Thoracic aorta (tissue), 2 donors: ENCODE measurements at places on chromosomes 3 and 15.

DNA sequence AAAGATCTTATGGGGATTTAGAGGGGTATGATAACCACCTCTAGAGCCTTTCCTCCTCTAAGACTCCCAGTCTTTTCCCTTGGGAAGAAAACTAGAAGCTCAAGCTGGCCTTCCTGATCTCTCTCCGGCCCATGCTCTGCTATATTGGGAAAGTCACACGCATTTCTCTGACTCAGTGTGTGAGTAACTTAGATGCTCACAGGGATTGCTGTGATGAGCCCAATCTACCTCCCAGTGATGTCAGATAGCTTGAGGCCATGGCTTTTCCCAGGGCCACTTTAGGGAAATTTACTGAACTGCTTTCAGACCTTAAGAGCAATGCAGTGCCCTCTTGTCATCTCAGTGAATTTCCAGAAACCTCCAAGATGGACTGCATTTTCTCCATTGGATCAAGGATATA is 8.6 kb upstream of the ST8SIA2 start:
- DNase-seq, result no peak

GRCh38 chr3:73141525-73141924 is 80.1 kb downstream of the EBLN2 start:
- DNase-seq, result no peak

GRCh38 chr3:87073496-87074145 is 82.7 kb upstream of the VGLL3 start:
- DNase-seq, result no peak

DNA sequence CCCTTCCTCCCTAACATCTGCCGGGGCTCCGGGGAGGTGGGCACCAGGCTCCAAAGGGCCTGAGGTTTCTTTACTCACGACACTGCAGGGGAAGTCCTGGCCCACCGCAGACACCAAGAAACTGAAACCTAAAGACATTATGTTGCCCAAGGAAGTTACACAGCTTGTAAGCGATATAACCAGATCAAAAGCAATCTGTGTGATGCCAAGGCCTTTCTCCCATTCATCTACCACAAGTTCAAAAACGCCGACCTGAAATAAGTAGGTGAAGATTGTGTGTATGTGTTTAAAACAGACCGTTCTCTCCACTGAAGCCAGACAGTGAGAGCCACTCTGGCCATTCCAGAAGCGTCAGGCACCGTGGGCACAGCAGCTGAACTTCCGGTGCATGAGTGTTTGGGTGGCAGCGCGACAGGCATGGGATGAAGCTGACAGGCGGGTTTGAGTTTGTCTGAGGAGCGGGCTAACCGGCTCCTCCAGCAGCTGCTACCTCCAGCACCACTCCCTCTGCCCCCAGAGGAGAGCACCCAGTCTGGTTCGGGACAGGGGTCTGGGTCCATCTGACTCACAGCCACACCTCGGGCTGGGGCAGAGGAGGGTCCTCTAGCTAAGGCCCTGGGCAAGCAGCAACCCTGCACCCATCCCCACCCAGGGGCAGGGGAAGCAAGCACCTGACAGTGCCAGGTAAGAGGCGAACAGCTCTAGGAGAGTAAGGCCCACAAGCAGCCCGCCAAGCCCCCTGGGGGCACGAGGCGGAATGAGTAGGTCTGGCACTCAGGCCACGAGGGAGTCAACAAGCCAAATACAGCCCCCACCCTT is 1.3 kb downstream of the TNK2 start:
- no peak for DNase-seq

GRCh38 chr3:83302091-83302490 is 1540.6 kb upstream of the GBE1 start:
- no peak for DNase-seq

DNA sequence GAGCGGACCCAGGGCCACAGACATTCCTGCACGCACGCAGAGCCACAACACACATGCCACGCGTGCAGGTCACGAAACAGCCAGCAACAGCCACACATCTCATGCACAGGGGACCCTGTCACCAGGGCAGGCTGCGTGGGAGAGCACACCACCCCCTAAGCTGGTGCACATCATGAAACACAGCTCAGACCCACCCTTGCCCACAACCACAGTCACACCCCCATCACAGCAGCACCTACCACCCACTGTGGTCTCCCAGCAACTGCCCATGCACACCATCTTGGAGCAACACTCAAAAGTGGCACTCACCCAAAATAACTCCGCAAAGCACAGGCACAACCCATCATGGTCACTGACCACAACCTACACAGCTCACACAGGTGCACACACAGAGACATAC is 75.7 kb downstream of the OCA2 start:
- no peak for DNase-seq

- no peak for DNase-seq
Measured at GRCh38 chr3:108117241-108117775, 26.5 kb upstream of the CD47 start.

DNA sequence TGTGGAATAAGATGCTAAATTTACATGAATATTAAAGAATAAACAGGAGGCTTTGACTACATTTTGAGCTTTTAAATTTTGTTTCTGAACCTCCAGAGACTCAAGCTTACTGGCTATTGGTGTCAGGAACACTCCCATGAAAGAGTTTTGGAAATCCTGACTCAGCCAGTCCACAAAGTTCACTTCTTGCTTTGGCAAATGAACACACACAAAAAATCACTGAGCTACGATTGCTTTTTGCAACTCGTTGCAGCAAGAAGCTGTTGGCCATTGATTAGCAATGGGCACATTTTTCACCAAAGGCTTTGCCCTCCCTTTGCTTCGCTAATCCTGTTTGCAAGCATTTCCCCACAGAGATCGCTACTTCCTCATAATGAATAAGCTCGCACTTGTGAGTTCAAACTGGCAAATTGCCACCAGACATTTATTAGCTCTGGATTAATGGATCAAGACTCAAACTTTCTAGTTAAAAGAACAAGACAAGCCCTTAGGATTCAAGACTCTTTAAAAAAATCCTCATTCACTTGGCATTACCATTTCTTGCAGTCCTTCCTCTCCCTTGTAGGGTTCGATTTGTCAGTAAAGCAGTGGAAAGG is 343.2 kb upstream of the ONECUT1 start:
- no peak for DNase-seq

DNA sequence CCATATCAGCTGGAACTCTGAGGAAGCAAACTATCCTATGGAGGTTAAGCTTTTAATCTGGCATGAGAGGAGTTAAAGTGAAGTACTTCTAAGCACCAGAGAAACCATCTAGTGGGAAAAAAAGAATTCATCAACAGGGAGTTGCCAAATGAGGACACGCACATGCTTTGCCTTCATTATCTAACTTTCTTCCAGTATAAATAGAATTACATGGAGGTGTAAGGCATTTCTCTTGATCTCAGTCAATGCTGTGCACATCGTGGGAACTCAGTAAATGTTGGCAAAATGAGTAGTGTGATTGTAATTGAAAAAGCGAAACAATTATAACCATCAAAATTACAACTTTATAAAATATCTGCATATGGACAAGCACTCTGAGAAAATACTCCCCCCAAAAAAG is 8.0 kb upstream of the GSK3B start:
- DNase-seq, result no peak

DNA sequence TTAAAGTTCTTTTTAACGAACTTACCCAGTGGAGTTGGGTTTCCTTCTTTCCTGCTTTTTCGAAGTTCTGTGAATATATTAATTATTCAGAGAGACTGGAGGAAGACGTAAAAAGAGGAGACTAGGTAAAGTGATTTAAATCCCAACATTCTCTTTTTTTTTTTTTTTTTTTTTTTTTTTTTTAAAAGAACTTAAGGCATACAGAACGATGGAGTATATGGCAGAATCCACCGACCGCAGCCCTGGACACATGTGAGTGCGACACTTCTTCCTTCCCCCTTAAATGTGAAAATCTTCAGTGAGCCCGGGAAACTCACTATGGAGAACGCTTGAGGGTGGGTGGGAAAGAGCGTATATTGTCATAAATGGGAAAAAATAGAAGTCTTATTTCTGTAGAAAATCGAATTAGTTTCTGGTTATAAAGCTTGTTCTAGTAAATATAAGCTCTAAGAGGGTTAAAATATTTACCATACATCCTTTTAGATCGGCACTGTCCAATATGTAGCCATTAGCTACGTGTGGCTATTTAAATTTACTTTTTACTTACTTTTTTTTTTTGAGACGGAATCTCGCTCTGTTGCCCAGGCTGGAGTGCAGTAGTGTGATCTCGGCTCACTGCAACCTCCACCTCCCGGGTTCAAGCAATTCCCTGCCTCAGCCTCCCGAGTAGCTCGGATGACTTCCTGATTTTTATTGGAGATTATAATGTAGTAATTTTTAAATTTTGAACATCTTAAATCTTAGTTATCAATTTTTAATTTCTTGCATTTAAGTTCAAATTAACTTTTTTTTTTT is 892 bp downstream of the NMD3 start:
- no peak for DNase-seq

DNA sequence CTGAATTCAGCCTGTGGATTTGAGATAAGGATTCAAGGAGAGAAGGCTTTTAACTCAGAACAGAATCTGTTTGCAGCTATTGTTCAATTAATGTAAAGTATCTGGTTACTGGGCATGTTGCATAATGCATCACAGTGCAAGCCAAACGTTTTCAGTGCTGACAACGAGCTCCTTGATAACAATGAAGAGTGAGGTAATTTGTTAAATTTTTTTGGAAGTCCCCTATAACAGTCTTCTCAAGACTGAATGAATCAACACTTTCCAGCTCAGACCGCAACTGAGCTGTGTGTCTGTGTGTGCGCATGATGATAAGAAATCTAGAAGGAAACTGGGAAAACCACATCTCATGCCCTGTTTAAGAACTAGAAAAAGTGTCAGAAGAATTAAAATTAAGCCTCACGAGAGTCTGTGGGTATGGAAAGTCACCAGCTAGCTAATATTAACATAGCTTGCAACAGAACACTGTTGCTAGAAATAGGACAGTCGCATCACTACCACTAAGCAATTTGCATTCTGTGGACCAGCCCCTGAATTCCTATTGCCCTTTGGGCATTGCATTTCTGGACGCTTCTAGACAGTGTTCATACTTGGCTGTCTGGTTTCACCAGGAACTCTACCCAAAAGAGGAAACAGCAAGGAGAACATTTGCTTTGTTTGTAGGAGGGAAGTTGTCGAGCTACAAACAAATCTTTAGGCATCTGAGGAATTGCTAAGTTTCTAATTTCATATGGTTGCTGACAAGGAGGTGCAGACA is 43.7 kb upstream of the ATP2C1 start:
- no peak for DNase-seq

DNA sequence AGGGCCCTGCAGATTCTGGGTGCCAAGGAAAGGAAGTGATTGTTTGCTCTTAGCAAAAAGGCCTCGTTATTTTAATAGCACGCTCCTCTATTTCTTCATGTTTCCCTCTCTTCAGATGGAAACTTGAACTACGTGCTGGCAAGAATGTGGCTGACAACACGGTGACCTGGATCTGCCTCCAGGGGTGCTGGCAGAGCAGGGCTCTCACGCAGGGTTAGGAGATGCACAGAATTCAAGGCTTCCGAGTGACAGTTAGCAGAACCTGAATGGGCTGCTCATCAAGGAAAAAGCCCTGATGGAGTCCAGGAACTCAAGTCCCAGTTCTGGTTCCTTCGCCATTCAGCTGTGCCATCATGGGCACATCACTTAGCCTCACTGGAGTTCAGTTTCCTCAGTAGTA is 22.7 kb downstream of the CYP19A1 start:
- no peak for DNase-seq

DNA sequence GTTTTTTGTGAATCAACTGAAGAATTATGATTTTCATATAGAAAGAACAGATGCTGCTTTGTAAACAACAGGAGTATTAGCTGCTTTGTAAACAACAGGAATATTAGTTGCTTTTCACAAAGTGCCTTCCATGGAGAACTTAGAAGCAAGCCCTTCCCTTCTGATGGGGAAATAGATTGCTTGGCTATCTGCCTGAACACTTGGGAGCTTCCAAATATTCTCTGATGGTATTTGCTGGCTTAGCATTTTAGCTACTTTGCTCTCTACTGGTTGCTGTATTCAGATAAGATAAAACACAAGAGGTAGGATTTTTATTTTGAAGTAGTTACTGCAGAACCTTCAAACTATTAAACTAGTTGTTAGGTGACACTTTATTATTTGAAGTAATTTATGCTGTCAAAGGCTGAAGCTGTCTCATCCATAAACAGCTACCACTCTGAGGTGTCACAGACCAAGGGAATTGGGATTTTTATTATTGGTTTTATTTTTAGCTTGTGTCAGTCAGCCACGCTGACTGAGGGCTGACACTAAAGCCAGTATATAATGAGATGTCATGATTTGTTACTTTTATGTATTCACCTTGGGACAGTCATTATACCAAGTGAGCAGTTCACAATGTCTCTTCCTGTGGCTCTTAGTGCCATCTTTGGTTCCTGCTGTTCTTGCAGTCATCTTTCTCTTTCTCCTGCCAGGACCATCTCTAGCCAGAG is 50.0 kb downstream of the ZIC1 start:
- no peak for DNase-seq

GRCh38 chr15:29740692-29741311 is 81.5 kb downstream of the TJP1 start:
- no peak for DNase-seq

DNA sequence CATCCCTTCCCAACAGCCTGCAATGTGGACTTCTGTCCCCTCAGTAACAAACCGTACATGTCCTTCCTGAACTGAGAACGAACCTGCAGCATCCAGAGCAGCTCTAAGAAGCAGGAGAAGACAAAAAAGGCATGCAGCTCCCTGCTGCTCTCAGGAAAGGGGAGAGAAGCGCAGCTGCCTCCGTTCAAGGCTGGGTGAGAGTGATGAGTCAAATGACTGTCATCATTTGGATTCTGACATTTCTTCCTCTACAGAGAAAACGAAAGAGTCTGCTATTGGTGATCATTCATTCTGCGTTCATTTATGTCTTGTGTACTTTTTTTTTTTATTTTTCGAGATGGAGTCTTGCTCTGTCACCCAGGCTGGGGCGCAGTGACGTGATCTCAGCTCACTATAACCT is 677.8 kb downstream of the FHIT start:
- no peak for DNase-seq

DNA sequence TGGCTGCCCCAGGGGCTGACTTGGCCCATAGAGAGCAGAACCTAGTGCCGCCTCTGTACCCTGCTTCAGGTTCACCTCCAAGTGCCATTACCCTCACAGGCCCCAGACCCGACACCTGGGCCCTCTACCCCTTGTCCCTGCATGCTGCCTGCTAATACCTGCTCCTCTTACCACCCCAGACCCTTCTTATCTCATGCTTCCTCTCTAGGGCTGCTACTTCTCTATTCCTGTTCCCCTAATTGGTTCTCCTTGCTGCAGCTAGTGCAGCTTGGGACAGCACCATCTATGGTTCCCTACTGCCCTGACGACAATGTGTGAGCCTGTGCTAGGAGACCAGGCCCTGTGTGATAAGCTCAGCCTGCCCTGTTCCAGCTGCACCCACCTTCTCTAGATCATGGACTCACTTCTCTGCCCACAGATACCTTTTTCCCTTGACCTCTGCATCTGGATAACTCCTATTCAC is 15.3 kb downstream of the HDAC11 start:
- no peak for DNase-seq
